ENCODE measurements at places on chromosomes 6 and 20. TPM values are rescaled to one million over a fixed set of nuclear protein-coding genes. Genes with fewer than 3 reads are reported as not detected.

DNA sequence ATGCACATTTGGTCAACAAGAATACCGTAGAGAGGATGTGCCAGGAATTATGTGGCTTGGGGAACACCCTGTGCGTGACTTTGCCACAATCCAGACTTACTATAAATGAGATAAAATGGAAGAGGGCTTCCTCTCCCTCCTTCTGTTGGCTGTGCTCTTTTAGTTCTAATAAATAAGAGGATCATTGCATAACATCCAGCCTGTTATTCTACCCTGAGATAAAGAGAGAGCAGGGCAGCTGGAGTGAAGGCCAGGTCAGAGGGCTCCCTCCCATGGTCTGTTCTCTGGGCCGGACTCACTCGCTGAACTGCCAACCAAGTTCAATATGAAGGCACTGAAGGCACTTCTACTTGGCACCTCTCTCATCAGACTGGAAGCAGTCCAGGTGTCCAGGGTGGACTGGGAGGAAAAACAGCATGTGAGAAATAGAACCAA, 91.7 kb downstream of the MTFR2 start:
- DNase-seq, result no peak

DNA sequence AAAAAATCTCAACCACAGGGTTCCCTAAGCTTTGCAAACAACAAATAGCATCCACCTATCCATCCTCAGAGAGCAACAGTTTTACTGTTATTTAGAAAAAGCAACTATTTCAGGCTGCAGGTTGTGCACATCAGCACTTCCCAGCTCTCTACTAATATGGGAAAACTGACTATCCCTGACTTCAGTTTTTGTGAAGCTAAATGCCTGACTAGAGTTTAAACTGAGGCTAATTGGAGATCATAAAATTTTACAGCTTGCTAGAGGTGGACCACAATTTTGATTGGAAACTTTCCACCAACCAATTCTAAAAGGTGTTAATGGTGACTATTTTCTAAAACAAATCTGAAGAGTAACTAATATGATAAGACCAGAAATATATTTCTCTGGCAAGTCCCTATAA, 36.9 kb downstream of the HLA-DMB start:
- DNase-seq, result no peak

GRCh38 chr6:21589352-21590345, 3.9 kb upstream of the SOX4 start:
- peak; percentile 87 for DNase-seq

GRCh38 chr6:133547136-133547535, 306.0 kb downstream of the EYA4 start:
- DNase-seq, result no peak

DNA sequence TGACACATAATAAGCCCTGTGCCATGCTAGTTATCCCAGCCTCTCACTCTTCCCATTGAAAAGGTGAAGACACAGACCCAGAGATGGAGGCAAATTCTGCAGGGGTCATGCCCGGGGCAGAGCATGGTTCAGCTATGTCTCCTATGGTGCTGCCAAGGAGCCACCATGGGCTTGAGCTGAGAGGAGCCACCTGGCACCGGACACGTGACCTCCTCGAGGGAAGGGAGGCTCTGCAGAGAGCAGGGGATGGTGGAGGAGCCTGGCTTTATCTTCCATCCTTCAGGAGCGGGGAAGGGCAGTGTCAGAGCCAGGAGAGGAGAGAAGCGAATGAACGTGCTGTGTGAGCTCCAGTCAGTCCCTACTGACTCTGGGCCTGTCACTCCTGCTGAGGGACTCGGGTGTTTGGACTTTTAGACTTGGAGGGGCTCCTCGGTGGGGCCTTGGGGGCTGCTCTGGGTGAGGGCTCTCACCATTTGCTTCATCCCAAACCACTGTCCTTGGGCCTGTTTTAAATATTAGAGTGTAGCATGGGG, 11.1 kb upstream of the CCN5 start:
- DNase-seq, result no peak

- DNase-seq, result no peak
Measured at GRCh38 chr6:167247814-167248595, 43.1 kb upstream of the UNC93A start.

TNF gene
- total RNA-seq, result not detected

MTFR2 gene
- 6.2 TPM for total RNA-seq

- peak; percentile 32 for DNase-seq
Measured at GRCh38 chr6:11096109-11096508, 2.5 kb downstream of the SMIM13 start.

DZANK1 gene
- 2.6 TPM for total RNA-seq

Measured in PC-3 (cell line).